ENCODE measurements at places on chromosomes 1 and 21. TPM values are rescaled to one million over a fixed set of nuclear protein-coding genes. Genes with fewer than 3 reads are reported as not detected.

GRCh38 chr1:19800076-19800804, 524 bp upstream of the TMCO4 start:
- DNase-seq = peak; percentile 72

DNA sequence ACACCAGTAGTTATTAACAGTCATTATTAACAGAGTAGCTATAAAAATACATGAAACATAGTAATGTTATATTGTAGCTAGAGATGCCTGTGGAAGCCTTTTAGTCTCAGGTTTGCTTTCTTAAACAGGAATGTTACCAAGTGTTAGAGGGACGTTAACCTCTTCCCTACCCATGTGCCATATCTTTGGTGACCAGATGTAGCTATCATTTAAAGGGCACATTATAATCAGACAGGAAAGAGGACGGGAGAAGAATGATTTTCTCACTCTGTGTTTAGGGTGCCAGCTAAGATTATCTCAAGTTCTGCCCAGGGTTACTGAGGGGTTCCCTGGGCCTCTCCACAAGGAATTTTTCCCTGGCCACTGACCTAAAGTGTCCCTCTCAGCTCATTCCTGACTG, 20.9 kb upstream of the UBL4B start:
- no peak for DNase-seq

- no peak for DNase-seq
These were observed 20.3 kb downstream of the FASLG start for GRCh38 chr1:172679000-172679772.

GRCh38 chr1:215567491-215568298, 591 bp downstream of the KCTD3 start:
- DNase-seq = peak; percentile 64

DNA sequence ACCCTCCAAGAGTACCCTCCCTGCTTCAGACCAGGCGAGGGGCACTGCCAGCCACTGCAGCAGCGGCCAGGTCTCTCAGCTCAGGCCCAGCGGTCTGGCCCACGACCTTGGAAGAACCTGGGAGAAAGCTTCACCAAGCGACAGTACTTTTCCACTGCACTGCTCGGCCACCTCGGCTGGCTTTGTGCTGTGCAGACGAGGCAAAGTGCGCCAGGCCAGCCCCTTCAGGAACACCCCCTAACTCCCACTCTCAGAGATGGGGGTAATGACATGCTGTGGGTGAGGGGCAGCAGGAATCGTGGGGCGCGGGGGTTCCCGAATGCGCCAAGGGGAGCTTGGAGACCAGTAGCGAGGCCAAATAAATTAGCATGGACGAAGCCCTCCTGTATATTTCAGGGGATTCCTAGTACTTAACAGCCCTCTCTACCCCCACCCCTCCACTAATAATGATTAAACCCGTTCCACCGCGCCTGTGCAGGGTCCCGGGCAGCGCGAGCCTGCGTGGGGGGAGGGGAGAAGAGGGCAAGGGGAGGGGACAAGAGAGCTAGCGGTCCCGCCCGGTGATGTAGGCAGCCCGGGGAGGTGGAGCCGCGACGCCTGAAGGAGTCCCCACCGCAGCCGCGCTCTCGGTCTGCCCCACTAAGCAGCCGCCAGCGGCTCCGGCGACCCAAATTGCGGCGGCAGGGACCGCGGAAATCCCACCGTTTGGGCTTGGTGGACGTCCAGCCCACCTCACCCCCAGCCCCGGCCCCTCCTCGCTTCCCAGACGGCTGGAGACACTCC, at the start of gene FAM43B:
Gene FAM43B (plus strand): TSS at position 629 of the 783 bp plus-strand sequence. CDS start 401 bp downstream, outside the sequence.
- DNase-seq = no peak

DNA sequence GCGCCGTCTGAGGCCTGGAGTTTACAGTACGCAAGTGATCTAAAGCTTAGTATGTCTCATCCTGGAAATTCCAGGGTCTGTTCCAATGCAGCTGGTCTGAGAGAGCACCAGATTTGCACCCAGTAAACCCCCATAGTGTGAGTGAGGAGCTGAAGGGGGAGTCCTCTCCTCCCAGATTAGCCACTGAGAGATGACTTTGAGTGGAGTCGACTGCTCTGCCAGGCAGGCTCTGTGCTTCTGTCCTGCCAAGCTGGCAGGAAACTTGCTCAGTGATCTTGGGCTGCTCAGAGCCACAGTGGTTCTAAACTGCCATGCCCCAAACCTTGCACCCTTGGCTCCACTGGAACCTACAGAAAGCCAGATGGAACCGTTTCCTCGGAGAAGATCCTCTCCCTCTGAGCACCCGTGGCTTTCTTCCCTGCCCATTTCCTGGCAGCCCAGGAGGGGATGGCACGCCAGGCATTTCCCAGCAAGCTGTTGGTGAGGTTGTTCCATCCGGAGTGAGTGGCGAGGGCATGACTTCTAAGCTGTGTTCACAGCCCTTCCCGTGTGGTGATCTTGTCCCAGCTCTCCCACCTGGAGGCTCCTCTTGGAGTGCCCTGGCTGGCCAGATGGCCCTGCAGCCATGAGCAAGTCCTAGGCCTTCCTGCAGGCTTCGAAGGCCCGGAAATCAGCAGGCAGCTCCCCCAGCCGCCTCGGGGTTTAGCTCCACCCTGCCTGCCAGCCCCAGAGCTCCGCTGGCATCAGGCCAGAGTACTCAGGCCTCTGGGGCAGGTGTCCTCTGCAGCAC, 125.9 kb upstream of the VAMP3 start:
- peak; percentile 77 for DNase-seq

RGS8 gene
- total RNA-seq = not detected

All from left lobe of liver (tissue), 2 donors.